ENCODE measurements at places on chromosomes 5 and 9.

DNA sequence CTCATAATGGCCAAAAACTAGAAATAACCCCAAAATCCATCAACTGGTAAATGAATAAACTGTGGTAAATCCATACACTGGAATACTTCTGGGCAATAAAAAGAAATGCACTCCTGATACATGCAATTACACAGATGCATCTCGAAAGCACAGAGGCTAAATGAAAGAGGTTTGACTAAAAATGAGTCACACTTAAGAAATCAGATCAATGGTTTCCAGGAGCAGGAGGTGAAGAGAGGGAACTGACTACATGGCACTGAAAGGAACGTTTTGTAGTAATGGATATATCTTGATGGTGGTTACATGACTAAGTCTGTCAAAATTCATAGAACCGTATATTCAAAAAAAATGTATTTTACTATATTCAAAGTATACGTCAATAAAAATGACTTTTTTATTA, 42.4 kb downstream of the STRBP start:
- no peak for DNase-seq

DNA sequence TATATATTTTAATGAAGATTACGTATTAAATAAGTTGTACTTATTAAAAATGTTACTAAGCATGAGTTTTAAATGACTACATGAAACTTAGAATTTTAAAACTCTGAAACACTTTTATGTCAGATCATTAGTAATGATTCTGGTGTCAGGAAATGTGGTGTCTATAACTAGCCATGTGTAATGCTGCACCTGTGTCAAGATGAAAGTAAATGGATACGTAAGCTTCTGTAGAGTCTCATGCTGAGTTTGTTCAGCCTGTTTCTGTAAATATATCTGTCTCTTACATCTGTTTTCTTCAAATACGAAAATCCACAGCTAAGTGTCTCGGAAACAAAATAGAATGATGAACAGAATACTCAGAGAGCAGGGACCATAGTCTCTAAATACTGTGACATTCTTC, 278.0 kb upstream of the SMC2 start:
- no peak for DNase-seq

GRCh38 chr9:6330958-6331634, 2.9 kb downstream of the TPD52L3 start:
- no peak for DNase-seq

DNA sequence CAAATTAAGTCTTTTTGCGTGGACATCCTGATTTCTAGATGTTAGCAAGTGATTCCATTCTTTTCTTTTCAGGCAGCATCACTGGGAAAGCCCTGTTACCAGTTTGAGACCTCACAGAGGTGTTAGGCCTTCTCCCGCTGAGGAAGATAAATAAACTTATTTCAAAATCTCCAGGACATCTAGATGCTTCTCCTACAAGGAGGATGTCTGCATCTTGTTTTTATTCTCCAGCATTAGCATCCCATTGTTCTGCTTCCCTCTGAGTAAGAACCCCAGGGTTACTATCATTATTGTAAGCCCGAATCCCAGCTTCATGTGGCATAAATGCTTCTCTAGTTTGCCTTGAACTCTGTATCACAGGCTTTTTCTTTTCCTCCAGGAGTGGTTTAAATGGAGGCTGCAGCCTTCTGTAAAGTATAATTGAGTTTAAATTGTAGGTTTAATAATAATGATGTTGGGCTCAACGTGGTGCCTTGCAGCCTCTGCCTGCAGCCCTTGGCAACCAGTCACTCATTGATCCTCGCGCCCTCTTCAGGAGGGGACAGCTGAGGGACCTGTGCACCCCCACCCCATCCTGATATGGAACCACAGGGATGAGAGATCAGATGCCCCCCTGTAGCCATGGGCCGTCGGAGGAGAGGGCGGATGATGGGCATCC, 114.9 kb downstream of the PDZD2 start:
- no peak for DNase-seq

DNA sequence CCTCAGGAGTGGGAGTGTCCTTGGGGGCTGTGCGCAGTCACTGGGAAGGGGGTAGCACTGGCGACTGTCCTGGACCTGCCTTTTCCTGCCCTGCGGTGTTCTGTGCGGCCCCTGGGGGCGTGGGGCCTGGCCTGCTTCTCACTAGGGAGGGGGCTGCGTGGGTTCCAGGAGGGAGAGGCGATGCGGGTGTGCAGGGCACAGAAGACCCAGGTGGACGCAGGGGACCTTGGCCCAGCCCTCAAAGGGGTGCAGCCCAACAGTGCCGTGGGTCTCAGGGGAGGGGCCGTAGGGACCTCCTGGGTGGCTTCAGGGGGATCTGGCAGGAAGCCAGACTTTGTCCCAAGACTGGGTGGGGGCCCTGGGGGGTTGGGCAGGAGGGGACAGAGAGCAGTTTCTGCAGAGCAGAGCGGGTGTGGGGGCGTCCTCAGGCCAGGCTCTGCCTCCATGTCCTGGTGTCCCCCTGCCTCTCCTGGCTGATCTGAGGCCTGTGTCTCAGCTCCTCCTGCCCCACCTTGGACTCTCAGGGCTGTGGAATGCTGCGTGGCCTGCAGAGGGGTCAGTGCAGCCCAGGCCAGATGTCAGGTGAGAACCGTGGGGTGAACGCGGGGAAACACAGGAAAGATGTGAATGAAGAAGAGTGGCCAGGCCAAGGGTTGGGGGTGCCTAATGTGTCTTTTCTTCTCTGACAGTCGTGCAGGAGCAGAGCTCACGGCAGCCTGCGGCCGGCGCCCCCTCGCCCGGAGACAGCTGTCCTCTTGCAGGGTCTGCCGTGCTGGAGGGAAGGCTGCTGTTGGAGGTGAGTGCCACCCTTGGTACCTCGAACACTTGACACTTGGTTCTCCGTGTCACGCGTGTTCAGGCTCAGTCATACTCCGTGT, 54.6 kb downstream of the AHRR start:
- DNase-seq = no peak

DNA sequence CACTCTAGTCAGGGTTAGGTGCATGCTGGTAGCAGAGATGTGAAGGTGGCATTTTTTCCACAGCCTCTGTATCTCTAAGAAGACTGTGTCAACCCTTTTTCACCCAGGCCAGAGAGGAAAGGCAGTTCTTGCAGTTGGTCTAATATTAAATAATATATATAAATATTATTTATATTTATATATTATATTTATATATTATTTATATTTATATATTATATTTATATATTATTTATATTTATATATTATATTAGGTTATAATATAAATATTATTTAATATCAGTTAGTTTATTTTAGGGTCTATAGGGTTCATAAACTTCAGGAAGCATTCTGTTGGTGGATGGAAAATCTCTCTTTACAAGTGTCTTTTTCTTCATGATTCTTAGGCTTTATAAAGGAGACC, 218.6 kb upstream of the DMRTA1 start:
- no peak for DNase-seq

GRCh38 chr5:10674582-10674981, 86.5 kb downstream of the DAP start:
- DNase-seq = no peak

DNA sequence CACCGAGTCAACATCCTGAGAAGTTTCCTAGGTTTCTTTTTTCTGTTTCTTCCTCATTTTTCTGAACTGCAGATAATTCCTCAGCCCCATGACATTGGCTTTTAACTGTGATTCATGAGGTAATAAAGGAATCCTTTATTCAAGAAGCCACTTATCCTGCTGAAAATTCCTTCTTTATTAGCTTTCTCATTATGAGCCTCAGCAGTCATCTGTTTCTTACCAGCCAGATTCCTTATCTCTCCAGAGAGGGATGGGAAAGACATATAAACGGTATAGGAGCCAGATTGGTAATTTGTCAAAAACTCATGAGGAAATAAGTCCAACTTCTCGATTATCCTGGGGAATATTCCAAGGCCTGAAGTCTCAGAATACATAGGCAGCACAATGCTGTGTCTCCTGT, 465.4 kb downstream of the ICE1 start:
- DNase-seq = no peak

DNA sequence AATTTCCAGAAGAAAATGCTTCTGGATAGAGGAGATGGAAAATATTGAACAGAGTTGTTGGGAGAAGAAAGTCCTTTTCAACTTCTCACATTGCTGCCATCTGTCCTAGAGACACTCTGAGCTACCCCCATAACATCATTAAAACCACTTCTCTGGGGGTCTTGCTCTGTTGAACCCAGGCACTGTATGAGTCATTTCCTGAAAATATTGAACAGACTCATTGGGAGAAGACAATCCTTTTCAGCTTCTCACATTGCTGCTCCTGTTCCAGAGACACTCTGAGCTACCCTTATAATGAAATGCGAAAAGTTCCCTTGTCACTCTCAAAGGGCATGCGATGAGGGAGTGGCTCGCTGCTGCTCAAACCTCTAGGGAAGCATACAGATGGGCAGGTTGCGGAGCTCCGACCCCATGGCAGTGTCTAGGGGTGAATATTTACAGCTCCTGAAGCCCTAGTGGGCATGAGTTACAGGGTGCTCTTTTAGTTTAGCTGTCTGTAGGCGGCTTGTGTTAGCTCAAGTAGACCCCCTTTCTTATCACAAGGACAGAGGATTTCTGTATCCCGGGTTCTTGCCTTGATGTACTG, 90.7 kb downstream of the CDKN2A start:
- DNase-seq = no peak

- DNase-seq = no peak
Observed at GRCh38 chr5:165202519-165202910, 1697.1 kb downstream of the MAT2B start.

DNA sequence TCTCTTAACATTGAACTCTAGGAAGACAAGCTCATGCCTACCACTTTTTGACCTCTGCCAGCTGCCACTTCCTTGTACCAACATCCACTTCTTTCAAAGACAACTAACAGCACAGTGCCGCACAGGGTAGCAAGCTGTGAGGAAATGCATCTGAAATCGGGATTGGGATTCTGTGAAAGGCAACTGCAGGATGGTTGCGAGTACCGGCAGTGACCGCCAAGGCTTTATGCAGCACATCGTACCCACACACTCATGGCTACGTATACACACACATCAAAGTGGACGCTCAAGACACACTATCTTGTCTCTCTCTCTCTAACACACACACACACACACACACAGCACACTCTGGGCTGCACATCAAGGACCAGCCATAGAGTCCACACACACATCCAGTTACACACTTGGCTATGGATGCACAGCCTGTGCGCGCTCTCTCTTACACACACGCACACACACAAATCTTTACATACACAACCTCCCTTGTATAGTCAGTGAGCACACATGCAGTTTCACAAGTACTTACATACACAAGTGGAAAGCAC, 964 bp downstream of the HTR4 start:
- no peak for DNase-seq

- DNase-seq = no peak
Observed at GRCh38 chr9:8760000-8760767, 960.6 kb upstream of the DMAC1 start.

DNA sequence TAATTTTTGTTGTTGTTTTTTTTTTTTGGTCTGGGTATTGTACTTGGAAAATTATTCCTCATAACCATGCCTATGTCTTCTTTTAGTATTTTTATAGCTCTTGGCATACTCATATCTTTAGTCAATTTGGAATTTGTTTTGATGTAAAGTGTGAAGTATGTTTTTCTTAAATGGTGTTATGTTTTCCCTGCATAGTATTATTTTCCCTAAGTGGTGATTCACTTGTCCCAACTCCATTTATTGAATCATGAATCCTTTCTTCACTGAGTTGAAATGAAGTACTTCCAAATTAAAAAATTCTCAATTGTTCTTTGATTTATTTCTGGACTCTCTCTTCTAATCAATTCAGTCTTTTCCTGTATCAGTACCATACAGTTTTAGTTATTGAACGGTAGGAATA, 46.5 kb downstream of the POLK start:
- DNase-seq = no peak

GRCh38 chr5:131156957-131157356, 8.1 kb downstream of the HINT1 start:
- no peak for DNase-seq

GRCh38 chr5:104418056-104418455, 855.5 kb upstream of the NUDT12 start:
- no peak for DNase-seq

DNA sequence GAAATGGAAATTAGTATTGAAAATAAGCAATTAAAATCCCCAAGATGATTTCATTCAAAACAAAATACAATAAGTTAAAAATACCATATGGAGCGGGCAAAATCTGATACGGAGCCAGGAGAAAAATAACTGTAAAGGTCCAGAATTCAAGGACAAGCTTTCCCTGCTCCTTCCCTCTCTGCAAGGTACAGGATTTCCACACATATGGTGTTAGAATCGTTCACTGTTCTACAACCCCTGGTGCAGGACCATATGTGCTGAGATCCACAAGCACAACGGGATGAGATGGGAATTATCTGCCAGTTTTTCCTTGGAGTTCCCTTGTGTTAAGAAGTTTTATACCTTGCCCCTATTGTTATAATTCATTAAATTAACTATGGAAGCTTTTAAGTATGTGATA, 94.7 kb upstream of the DMAC1 start:
- no peak for DNase-seq

GRCh38 chr9:4117835-4118610, 181.8 kb downstream of the GLIS3 start:
- DNase-seq = no peak

DNA sequence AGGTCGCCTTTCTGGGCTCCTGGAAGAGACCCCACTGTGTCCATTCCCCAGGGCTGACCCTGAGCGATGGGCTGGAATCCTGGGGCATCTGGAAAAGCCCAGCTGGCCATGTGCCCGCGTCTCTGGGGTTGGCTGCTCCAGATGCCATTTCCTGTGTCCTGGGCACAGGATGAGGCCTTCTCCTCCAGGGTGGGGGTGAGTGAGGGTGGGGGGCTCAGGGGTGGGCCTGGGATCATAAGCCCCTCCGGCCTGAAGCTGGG, 30.7 kb downstream of the PAEP start:
- DNase-seq = no peak

DNA sequence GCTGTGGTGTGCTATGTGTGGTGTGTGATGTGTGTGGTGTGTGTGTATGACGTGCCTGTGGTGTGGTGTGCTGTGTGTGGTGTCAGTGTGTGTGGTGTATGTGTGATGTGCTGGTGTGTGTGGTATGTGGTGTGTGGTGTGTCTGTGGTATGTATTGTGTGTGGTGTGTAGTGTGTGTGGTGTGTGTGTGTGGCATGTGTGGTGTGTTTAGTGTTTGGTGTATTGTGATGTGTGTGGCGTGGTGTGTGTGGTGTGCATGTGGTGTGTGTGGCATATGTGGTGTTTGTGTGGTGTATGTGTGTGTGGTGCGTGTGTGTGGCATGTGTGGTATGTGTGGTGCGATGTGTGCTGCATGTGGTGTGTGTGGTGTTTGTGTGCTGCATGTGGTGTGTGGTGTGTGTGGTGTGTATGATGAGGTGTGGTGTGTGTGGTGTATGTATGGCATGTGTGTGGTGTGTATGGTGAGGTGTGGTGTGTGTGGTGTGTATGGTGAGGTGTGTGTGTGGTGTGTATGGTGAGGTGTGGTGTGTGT, 18.3 kb upstream of the RNU6ATAC start:
- no peak for DNase-seq

- DNase-seq = no peak
Observed at GRCh38 chr5:59099270-59099994, 516.6 kb downstream of the RAB3C start.
